Gastroesophageal sphincter (tissue), 4 donors: ENCODE measurements at places on chromosomes 13 and 19. TPM values are rescaled to one million over a fixed set of nuclear protein-coding genes. Genes with fewer than 3 reads are reported as not detected.

NLRP9 gene
- not detected for total RNA-seq

GPR4 gene
- 1.3 TPM for total RNA-seq

DACH1 gene
- total RNA-seq = 1.1 TPM

EHD2 gene
- total RNA-seq = 149 TPM

WDR88 gene
- not detected for total RNA-seq

FAM83E gene
- 1.5 TPM for total RNA-seq

IQCN gene
- 0.27 TPM for total RNA-seq

ZIM2 gene
- total RNA-seq = 0.31 TPM

CDX2 gene
- total RNA-seq = not detected

NXNL1 gene
- total RNA-seq = not detected

ZNF575 gene
- 0.66 TPM for total RNA-seq

ZNF665 gene
- 2.1 TPM for total RNA-seq

UBE2L5 gene
- 0.31 TPM for total RNA-seq

URAD gene
- total RNA-seq = not detected

PSG6 gene
- total RNA-seq = not detected

STOML3 gene
- not detected for total RNA-seq

FLT3LG gene
- 3.1 TPM for total RNA-seq

GIPR gene
- total RNA-seq = not detected

FCER2 gene
- total RNA-seq = not detected

APOC1 gene
- total RNA-seq = 2.2 TPM

SLC10A2 gene
- total RNA-seq = not detected

LIM2 gene
- not detected for total RNA-seq

ZNF729 gene
- total RNA-seq = not detected

TNFRSF19 gene
- total RNA-seq = 4.1 TPM

IGFL2 gene
- not detected for total RNA-seq

TEKTIP1 gene
- not detected for total RNA-seq
